ENCODE measurements at places on chromosomes 1 and 21. TPM values are rescaled to one million over a fixed set of nuclear protein-coding genes. Genes with fewer than 3 reads are reported as not detected.

Gene C1orf35
- 27.5 TPM for total RNA-seq

Gene CFAP45
- 1.5 TPM for total RNA-seq

Gene LRRC71
- not detected for total RNA-seq

Gene RSRP1
- 65.3 TPM for total RNA-seq

Gene MROH9
- total RNA-seq: not detected

Gene ORC1
- 50.4 TPM for total RNA-seq

Gene SPRR4
- not detected for total RNA-seq

Gene IL19
- total RNA-seq: not detected

Gene TOMM20
- 74.0 TPM for total RNA-seq

Gene PLPPR4
- total RNA-seq: not detected

Gene RGS13
- total RNA-seq: not detected

Gene AUNIP
- total RNA-seq: 17.7 TPM

Data from A673 (cell line).